ENCODE measurements at places on chromosomes 1 and 21.

DNA sequence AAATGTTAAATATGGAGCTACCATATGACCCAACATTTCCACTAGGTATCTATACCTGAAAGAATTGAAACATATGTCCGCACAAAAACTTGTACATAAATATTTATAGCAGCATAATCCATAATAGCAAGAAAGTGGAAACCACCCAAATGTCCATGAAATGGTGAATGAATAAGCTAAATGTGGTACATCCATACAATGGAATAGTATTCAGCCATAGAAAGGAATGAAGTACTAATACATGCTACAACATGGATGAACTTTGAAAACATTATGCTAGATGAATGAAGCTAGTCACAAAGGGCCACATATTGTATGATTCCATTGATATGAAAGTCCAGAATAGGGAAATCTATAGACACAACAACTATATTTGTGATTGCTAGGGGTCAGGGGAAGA lies 20.0 kb upstream of the BLACAT1 start:
- no peak for DNase-seq

DNA sequence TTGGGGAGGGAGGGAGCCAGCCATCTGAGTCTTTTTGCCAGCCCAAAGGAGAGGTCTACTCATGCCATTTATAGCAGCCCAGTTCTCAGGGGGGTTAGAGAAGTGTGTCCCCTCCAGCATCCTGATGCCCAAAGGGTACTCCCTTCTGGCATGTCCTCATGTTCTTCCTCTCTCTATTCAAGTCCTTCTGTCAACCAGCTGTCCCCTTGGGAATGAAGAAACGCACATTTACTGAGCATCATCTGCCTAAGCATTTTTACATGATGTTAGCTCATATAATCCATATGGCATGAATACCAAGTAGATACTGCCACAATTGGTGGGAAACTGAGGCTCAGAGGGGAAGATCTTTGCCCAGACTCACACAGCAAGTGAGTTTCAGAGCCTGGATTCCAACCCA lies 14.8 kb upstream of the TACSTD2 start:
- no peak for DNase-seq

DNA sequence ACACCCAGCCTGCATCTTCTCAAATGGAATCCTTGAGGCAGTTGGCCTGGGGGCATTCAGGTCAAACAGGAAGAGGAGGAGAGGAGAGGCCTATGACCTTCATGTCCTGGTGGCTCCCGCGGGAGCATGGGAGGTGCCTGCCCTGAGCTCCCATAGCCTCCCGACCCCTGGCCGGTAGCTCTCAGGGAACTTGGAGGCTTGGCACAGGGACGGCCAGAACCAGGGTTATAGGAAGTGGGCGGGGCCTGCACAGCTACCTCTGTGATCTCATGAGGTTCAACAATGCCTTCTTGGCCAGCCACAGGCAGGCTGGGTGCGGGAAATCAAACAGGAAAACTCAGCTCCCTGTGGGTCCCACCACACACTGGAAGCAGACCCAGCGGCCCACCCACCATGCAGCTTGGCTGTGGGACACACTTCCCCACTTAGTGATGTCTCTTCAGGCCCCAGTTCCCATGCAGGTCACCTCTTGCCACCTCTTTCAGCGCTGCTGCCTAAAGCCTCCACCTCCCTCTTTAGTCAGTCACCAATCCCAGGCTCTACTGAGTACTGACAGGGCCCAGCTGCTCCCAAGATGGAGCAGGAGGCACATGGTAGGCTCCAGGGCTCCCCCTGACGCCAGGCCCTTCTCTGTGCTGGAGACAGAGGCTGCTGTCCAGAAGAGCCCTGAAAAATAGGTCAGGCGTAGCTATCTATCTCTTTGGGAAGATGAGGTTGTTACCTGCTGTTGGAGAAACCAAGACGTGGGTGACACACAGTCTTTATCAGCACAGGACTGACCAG lies at the start of gene SLFNL1:
SLFNL1 (minus strand) TSS at position 200 of the 783 bp plus-strand sequence. CDS start 1,065 bp downstream, outside the sequence.
- DNase-seq, result no peak

DNA sequence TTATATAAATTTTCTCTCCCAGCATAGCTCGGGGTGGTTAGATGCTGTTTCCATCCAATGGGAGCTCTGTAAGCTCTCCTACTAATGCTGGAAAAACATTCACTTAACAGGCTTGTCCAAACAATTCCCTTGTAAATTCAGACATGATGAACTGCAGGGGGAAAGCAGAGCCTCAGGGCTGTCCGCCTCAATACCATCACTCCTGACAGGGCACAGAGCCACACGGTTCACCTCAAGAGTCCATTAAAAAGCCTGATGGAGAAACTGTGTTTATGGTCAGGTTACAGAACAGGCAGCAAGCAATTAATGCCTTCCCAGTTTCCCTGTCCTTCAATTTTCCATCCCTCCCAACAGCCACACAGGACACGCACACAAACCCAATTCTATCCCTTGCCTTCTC lies 171.0 kb downstream of the BRINP2 start:
- DNase-seq, result no peak

GRCh38 chr1:100746542-100746932 lies 27.0 kb downstream of the VCAM1 start:
- DNase-seq, result no peak

All from upper lobe of left lung (tissue), 6 donors.